Fibroblast of skin of right biceps (primary cell): ENCODE measurements at places on chromosomes 6 and 20.

DNA sequence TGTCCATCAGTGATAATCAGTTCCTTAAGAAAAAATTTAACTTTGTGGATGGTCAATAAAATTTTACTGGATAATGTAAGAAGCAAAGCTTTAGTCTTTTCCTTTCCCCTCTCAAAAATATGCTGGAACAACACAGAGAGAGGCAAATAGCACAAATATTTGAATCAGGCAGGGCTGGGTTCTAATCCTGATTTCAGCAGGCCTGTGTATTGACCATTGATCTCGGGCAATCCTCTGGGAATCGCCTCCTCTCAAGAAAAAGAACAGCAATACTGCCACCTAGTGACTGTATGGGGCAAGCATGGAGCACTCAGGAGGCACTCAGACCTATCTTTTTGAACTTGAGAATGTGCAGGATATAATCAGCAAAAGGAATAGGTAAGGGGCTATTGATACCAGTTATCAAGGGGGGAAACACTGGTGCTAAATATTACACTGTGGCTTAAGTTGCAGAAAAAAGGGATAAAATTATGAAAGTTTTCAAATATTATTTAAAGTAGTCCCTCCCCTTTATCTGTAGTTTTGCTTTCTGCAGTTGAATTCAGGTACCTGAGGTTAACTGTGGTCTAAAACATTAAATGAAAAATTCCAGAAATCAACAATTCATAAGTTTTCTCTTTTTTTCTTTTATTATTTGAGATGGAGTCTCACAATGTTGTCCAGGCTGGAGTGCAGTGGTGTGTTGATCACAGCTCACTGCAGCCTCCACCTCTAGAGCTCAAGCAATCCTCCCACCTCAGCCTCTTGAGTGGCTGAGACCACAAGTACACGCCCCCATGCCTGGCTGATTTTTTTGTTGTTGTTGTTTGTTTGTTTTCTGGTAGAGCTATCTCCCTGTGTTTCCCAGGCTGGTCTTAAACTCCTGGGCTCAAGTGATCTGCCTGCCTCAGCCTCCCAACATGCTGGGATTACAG is 91.8 kb upstream of the NHSL1 start:
- peak; percentile 68 for DNase-seq

GRCh38 chr6:70651326-70651905 is 16.3 kb upstream of the SMAP1 start:
- DNase-seq, result no peak

DNA sequence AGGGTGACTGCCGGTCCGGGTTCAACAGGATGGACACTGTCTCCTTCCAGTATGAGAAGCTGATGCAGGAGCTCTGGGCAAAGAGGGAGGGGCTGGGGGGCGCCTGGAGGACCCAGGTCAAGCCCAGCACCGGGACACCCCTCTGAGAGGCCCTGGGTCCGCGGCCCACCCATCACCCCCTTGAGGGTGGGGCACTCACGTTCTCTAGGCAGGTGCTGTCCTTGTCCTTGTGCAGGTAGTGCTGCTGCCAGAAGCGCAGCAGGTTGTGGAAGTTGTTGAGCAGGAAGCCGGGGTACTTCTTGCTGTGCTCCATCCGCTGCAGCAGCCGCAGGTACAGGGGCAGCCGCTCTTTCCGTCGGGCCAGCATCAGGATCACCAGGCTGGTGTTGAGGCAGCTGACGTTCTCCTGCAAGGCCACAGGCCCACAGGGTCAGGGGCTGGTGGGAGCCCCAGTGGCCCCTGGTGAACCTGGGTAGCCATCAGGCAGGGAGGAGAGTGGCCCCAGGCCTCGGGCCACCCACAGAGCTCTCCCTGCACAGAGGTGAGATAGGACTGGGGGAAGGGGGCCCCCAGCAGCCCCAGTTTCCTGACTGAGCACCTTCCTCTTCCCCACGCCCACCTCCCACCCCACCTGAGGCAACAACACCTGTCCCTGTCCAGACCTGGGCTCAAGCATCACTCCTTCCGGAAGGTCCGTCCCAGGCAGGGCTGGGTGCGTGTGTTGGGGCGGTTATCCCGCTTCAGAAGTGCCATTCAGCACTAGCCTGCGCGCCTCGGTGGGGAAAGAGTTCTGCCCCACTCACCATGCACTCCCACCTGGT is 47.8 kb downstream of the MYH7B start:
- no peak for DNase-seq

DNA sequence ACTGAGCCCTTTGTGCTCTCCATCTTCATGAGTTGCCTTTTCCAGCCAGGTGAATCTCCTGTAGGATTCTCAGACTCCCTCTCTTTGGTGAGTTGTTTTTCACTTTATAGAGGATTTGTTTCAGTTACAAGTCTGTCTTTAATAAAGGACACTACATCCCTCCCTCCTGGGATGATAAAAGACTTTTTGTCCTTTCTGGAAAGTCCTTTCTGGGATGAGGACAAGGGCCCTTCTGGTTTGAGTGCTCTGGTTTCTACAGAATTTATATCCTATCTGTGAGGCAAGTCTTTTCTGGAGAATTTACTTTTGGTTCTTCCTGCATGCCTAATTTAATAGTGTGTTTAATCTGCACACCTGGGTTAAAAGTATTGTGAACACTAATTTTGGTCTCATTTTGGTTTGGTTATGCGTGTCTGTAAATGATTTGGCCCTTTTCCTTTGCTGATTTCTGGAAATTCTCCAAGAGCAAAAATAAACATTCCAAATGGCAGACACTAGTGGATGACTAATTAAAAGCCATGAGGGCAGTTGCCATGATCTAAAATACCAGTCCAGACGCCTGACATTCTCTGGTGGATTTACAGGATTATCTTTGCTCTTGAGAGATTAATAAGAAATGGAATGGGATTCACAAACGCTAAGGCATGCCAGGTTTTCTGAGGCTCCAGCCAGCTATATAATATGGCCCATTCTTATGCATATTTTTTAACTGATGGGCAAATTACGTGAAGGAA is 44.8 kb downstream of the TCP11 start:
- peak; percentile 94 for DNase-seq

DNA sequence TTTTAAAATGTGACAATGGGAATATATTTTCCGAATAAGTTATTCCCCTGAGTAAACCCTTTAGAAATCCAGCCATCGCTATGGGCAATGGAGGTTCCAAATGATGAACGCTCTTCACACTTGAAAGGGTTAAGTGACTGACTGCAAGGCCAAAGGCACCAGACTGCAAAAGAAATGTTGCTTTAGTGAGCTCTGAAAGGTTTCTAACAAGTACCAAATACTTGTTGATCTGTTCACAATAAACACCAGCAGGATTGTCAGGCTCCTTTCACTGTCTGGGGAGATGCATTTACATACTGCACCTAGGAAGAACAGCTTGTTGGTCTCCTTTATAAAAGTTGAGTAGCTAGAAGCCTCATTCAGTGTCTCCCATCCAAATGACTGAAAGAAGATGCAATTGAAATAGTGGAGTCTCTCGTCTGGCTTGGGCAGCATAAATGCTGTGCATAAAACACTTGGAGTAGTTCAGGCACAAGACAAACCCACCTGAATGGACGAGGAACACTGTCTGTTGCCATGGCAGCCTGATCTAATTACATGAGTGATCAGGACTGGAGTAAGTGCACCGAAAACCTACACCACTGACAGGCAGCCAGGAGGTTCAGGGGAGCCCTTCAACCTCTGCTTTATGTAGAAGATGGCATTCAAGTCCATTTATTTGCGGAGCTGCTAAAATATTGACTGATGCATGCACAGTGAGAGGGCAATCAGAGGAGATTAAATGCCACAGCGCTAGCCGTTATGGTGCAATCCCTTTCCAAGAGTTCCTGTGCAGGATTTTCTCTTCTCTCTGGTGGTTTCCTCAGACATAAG is 2.9 kb downstream of the ATXN1 start:
- no peak for DNase-seq

GRCh38 chr6:6749702-6750491 is 161.4 kb downstream of the LY86 start:
- peak; percentile 86 for DNase-seq

DNA sequence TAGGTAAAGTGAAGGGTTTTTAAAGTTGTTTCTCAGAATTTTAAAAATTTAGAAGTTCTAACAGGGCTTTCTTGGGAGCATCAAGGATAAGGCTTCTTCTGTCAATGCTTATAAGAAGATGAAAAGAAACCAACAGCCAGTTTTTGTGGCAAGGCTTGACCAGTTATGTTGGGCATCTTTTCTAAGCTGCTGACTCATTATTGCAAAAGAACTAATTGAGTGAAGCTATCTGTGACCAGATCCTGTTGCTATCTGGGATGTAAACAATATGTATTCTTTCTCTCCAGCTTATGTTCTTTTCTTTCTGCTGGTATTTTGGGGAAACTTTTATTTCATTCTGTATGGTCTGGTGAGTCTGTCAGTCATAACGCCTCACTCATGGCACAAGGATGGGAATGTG is 643.8 kb downstream of the HDGFL1 start:
- DNase-seq, result peak; percentile 7

DNA sequence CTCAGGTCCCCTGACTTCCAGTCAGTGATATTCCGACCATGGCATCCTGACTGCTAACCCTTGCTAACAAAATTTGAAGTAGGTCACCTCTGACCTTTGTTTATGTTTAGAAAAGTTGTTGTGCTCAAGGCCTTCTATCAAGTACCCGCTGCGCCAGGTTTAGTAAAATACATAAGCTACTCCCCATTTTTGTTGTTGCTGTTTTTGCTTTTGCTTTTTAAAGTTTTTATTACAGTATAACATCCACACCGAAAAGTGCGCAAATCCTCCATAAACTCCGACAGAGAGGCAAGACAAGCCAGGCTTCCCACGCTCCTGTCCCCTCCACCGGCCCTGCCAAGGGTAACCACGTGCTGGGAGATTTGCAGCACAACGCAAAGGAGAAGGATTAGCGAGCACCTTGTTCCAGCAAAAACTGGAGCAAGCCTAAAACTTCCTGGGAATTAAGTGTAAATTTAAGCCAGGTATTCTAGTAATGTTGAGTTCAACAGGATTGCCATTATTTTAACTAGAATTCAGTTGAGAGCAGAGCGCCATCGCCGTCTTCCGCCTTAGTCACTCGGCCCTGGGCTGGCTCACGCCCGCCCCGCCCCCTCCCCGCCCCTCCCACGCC is 17.8 kb upstream of the HMGN4 start:
- DNase-seq, result no peak

DNA sequence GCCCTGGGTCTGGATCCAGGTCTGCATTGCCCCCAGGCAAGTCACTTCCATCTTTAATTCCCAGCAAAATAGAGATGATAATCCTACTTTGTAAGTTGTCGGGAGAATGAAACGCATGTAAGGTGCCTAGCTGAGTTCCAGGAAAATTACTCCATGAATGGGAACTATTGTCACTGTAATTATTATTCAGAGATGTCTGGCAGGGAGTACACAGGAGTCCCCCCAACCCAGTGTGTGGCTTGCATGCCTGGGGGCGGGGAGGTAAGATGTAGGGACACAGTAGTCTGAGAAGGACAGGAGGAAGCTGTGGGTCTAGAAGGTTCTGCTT is 85.4 kb downstream of the CD40 start:
- DNase-seq, result no peak

GRCh38 chr20:40892642-40893041 is 136.0 kb upstream of the TOP1 start:
- DNase-seq, result no peak

DNA sequence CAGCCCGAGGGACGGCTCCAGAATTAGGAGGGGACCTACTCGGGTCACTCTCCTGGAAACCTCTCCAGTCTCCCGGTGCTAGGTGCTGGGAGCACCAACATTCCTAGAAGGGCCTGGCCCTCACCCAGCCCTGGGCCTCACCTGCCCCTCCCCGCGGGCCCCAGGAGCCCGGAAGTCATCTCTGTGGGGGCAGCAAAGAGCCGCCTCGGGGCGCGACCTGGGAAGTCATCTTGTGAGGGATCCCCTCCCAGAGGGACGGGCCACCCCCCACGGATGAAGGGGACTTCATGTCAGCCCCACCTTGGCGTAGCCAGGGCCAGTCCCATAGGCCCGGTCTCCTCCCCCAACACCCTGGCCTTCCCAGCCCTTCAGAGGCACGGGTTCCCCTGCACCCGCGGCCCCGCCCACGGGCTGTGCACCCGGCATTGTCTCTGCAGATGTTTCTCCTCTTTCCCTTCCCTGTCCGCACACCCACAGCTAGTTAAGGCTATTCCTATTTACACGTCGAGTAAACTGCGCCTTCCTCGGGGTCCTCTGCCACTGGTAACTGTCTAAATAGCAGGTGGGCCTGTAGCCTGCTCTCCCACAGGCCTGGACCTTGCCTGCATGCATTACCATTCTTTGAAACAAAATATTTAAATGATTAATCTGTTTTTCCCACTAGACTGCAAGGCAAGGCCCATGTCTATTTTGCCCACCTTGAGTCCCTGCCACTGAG is 896 bp upstream of the RNASET2 start:
- DNase-seq, result no peak

DNA sequence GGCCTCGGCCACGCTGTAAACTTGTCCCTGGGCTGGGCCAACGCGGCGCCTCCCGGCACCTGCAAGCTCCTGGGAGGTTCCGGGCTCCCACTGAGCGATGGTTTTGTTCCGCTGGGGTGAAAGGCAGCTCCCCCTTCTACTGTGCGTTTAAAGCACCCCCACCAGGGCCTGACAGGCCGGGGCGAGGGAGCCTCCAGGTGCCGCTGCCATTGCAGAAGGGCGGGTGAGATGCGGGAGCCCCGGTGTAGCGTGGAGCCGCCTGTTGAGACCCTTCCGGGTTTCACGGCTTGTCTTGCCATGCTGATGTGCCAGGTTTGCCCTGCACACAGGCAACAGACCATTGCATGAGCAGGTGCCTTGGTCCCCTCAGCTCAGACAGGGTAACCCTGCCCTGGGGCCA is 2.9 kb downstream of the COL20A1 start:
- DNase-seq, result no peak

GRCh38 chr6:165417278-165417865 is 108.0 kb upstream of the C6orf118 start:
- DNase-seq, result no peak

GRCh38 chr6:28597217-28597835 is 71.6 kb downstream of the GPX5 start:
- peak; percentile 68 for DNase-seq

DNA sequence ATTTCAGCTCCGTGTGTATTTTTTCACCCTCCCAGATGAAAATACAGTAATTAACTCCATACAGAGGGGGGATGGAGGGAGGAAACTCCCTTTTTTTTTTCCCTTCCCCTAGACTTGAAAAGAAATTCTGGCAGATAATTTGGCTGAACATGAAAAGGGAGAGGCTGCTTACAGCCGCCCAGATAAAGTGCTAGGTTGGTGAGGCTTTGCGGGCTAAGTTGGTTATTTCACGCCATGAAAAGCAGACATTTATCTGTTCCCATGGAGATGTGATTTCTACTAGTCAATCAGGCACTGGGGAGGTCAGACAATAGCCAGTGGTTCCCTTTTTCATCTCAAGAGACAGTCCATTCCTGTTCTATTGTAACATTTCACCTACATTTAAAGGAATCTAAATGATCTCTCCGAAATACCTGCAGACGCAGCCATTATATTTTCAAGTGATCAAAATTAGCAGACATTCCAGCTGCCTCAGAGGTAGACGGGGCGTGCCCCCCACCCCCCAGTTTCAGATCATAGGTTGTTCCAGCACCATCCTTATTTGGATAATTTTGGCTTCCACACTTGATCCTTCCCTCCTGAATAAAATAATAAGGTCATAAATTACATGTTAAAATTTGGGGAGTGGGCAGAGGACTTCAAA is 143.9 kb upstream of the ZNF217 start:
- peak; percentile 69 for DNase-seq
